Activated CD8-positive, alpha-beta memory T cell treated with anti-CD3 and anti-CD28 coated beads for 48 hours (primary cell): ENCODE measurements at places on chromosomes 16 and 17.

GRCh38 chr17:46057366-46057765 lies 58.3 kb downstream of the STH start:
- DNase-seq = no peak

DNA sequence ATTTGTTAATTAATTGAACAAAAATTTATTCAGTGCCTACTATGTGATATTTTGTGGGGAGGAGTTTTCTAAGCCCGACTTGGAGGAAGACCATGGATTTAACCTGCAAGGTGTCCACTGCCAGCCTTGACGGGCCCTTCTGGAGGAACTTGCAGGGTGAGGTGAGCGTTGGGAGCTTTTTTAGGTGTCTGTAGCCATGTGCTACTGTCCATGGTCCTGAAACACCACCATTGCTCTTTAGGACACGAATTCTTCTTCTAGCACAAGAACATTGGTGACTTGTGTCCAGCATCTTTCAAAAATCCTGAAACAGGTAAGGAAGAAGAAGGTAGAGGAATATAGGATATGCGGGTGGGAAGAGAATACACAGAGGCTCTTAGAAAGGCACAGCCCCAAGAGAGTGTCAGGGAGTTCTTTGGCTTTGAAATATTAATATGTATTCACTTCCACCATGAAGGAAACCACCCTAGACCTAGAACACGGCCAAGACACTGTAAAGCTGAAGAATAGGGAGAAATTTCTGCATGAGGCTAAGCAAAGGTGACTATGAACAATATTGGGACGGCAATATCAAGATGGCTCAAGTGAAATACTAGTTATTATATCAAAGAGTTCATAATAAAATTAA lies 27.9 kb upstream of the OR4D1 start:
- peak; percentile 3 for DNase-seq

DNA sequence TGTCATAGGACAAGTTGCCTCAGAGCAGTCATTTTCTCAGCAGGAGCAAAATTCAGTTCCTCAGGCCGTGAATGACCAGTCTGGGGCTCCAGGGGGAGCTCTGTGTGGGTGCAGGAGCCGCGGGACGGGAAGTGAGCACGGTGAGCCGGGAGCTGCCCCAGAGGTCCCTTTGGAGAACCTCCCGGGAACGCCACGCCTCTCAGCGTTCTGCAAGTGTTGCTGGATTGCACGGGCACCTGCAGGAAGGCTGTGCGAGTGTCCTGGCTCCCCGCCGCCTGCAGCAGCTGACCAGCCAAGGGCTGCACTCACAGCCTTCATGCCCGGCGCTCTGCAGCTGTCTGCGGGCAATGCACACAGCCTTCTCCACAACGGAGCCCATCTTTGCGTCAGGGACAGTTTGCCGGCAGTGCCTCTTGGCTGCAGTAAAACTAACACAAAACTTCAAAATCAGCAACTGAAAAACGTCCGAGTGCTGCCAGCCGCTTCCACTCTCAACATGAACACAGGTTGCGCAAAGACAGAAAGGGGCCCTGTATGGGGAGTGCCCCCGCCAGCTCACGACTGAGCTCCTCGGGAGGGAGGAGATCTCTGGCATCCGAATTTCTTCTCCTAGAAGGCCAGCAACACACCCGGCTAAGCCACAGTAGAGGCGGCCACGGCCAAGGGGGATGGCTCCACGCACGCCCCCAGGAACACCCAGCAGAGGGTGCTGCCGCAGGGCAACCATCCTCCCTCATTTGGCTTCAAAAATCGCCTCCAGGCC lies 16.0 kb downstream of the NDUFAF8 start:
- DNase-seq = no peak

DNA sequence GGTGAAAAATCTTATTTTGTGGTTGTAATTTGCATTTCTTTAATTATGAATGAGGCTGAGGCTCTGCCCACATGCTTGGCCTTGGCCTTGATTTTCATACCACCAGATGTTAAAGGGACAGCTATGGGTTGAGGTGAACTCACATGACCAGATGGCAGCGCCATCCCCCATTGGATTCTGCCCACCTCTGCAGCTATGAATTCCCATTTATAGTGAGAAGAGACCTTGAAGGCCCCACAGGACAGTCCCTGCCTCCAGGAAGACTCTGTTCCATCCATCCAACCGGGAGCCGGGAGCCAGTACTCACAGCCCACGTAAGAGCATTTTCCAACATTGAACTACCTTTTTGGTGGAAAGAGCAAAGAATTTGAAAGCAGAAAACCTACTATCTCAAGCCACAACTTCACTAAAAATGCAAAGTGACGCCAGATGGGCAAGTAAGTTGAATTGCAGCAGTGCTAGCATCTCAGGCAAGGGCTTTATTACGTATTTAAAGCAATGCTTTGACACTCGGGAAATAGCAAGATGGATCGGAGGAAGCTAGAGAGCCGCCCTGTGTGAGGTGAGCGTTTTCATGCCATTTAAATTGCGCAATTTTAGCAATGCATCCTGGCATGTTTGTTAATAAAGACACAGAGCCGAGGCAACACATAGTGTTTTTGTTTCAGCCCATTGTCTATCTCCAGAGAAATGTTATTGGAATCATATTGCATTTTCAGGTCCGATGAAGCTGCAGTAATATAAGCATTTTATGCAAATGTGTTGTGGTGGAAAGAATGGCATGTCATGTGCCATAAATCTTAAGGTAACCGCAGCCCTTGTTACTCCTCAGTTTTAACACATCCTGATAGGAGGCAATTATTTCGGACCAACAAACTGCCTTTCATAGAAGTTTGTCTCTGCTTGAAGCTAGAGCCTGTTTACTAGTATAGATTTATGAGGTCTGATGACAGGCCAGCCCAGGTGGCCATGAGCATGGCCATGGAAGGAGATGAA lies 273.4 kb upstream of the TNRC6C start:
- no peak for DNase-seq

DNA sequence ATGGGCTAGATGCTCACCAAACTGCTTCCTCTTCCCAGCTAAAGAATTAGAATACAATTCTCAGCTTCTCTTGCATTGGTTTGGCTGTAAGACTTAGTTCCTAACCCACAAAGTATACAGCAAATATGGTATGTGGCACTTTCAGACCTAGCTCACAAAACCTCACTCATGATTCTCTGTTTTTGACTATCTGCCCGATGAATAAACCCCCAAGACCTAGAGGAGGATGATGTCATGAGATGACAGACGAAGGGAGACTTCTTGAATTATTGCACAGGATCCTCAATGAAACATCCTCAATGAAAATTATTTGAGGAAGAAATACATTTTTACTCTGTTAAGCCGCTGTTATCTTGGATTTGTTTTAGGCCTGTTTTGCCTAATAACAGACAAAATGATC lies 14.3 kb downstream of the CNOT1 start:
- no peak for DNase-seq

DNA sequence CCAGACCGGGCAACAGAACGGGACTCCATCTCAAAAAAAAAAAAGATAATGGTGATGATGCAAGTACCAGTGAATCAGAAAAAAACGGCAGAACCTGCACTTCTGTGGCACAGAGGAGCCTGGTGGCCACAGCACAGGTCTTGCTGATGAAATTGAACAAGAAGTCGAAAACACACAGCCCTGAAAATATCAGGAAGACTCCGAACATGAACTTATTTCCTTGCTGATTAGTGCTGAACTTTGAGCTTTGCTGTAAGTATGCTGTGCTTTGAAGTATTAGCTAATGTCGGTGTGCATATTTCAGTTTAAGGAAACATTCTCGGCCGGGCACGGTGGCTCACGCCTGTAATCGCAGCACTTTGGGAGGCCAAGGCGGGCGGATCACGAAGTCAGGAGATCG lies 10.9 kb upstream of the MYO15B start:
- no peak for DNase-seq

DNA sequence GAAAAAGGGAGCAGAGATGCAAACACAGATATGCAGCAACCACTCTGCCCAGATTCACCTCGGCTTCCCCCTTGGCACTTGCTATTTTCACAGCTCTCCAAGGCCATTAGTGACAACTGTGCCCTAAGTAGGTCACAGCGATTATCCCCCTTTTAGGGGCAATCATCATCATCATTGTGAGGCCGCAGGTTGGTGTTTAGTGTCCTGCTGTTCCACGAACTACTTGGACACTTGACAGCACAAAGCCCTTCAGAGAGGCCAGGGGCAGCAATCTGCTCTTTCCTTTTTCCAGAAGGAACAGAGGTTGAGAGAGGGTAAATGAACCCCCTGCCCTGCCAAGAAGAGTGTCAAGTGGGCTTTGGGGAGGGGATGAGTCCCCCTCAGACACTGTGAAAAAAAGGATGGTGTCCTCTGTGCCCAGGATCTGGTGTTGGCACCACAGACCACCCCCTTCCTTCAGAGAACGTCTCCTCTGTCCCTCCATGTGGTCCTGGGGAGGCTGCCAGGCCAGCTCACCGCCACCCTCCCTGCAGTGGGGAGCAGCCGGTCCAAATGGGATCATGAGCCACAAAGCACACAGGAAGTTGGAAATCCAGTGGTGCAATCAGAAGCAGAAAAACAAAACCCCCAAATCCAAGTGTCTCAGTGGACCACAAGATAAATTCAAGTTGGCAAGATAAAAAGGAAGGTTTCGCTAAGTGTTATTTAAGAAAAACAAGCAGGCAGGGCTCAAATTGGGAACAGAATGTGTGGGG lies 78.4 kb upstream of the MED9 start:
- DNase-seq = no peak

DNA sequence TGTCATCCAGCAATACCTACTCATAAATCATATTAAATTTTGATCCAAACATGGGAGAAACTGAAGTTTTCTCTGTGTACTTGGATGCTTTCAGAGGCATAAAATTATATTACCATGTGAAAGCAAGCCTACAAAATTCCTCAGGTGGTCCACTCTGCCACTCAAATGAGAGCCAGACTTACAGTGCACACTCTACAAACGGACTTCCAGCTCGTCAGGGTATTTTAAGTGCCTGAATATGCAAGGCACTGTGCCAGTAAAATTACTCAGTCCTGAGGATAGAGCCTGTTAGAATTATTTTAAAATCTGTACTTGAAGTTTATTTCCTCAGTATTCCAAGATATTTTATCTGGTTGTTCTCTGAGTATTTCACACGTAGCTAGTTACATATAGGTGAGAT lies 54.5 kb downstream of the TENT4B start:
- DNase-seq = no peak

GRCh38 chr17:74274060-74274708 lies at the start of gene DNAI2:
Gene DNAI2 (plus strand): TSS chr17:74274234. CDS start chr17:74281818, 7,584 bp downstream.
- no peak for DNase-seq

- no peak for DNase-seq
These were observed 50.1 kb downstream of the RNF112 start for GRCh38 chr17:19461116-19461515.

DNA sequence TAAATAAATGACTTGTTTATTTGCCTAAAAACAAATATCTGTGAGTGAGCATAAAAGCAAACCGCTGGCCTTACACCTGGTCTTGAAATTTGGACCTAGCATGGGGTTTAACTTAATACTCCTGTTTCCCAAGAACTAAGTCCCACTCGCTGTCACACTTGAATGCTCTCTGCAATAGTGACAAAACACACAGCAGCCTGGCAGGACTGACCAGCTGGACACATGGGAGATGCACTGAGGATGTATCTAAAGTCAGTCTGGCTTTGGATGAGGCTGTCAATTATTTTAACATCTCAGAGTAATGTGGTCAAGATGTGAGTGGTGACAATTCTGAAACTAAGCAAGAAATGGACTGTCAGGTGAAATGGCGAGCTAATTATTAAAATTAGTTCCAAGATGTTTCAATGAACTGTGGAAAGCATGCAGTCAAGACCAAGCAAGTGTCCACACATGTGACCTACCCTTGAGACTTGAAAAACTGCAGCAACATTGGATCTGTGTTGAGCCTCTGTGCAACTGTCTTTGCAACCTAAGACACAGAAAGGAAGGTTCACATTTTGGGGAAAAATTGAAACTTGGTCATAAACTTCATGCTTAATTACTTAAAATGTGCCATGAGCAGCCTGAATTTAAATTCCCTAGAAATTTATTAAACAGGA lies 16.6 kb downstream of the LITAFD start:
- no peak for DNase-seq

GRCh38 chr16:69328854-69329316 lies 1.5 kb downstream of the PDF start:
- DNase-seq = no peak

DNA sequence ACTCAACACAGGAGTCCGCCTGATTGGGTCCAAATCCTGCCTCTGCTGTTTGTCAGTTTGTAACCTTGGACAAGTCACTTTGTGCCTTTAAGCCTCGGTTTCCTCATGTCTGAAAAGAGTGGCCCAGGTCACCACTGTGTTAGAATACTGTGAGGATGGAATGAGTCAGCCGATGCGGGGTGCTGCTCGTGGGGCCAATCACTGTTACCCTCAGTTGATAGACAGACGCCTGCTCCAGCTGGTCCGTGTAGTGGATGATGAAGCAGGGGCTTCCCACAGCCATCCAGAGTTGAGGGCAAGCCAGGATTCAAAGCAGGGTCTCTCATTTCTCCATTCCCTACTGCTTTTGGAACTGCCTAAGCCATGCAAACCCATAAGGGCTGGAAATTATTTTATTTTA lies 5.8 kb downstream of the FBXL19 start:
- DNase-seq = no peak

GRCh38 chr17:64778240-64779097 lies 116.4 kb upstream of the SMURF2 start:
- DNase-seq = no peak

- DNase-seq = no peak
These were observed 8.7 kb upstream of the SYNGR2 start for GRCh38 chr17:78159575-78160158.

- DNase-seq = no peak
These were observed 17.5 kb downstream of the CAMKK1 start for GRCh38 chr17:3875317-3875716.

DNA sequence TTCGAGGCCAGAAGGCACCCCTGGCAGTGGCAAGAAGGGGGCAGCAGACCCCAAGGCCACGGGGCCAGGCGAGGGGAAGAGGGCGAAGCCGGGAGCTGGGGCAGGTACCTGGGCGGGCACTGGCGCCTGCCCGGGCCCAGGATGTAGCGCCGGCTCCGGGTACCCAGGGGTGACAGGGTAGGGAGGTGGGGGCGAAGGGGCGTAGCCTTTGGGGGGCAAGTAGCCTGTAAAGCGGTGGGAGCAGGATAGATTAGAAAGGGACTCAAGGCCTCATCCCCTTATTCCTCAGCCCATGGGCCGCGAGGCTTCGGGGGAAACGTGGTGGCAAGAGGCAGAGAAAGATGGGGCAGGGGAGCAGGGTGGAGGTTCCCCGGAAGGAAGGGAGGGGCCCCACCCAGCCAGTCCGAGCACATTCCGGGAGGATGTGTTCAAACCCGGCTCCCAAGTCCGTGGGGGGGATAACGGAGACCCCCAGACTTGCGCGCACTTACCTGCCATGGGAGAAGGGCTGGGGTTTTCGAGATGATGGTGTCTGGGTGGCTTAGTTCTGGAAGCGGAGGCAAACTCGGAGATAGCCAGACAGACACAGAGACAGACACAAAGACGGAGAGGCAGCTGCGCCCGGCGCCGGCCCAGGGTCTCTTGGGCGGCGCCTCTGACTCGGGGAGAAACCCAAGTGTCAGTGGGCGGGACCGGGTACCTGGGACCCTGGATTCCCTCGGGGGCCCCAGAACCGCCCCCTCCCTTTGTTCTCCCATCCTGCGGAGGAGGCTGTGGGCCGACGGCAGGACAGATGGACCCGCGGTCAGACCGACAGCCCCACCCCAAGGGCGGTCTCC lies 493 bp downstream of the PLSCR3 start:
- DNase-seq = no peak
